CD4-positive, alpha-beta T cell treated with Interleukin-15 for 1 hour (primary cell): ENCODE measurements at places on chromosomes 3 and 15.

DNA sequence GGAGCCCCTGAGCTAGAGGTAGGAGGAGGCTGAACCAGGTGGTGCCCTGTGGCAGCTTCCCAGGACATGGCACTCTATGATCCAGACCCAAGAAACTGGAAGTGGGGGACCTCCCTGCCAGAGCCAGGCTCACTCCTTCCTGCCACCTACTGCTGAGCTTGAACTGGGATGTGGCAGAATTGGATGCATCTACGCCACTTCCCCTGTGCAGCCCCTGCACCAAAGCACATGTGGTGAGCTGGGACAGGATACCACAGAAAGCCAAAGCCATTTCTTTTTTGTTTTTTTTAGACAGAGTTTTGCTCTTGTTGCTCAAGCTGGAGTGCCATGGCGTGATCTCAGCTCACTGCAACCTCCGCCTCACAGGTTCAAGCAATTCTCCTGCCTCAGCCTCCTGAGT lies 518.0 kb upstream of the PPP2R3A start:
- DNase-seq, result no peak

DNA sequence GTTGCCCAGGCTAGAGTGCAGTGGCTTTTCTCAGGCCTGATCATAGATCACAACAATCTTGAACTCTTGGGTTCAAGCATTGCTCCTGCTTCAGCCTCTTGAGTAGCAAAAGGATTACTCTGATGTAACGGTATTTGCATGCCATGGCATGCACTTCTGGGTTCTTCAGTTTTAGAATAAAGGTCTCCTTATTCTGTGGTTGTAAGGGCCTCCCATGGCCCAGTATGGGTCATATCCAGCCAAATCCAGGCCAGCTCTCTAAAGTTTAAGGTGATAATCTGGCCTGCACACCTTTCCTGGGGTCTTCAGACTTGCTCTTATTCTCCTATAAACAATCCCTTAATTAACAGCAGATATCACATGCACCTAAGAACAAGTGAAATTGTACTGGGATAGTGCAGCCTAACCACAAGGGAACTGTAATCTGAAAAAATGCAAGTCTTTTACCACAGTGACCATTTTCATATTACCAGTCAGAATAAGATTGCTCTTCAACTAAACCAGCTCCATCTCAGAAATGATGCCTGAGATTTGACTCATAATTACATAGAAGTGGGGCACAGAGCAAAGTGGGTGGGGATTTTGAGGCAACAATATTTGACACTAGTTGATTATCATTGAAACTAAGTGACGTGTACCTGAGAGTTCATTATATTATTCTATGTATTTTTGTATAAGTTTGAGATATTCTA lies 25.4 kb downstream of the COMMD2 start:
- no peak for DNase-seq

DNA sequence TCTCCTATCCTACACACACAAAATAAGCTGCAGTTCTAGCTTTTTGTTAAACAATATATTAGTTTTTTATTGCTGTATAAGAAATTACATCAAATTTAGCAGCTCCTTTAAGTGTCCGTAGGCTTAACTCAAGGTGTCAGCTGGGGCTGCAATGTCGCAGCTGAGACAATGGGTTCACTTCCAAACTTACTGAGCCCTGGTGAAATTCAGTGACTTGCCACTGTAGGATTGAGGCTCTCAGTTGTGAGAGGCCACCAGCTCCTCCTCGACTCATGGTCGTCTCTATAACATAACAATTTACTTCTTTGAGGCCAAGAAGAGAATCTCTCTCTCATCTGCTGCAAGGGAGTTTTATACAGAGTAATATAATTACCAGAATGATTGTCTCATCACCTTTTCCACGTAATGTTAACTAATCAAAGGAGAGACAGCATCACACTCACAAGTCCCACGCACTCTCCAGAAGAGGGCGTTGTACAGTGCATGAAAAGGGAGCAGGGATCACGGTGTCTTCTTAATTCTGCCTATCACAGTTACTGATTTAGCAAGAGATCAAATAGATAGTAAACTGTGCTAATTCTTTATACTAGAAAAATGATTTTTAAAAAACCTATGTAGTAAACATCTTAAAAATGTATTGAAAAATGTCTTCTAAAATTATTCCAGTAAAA lies 735.6 kb upstream of the GBE1 start:
- DNase-seq, result no peak

- DNase-seq, result no peak
Observed at GRCh38 chr15:52731732-52732470, 52.7 kb upstream of the ATOSA start.

GRCh38 chr15:51319539-51319938 lies 18.9 kb downstream of the CYP19A1 start:
- no peak for DNase-seq

- DNase-seq, result no peak
Observed at GRCh38 chr15:50180091-50180490, 1.9 kb upstream of the SLC27A2 start.

DNA sequence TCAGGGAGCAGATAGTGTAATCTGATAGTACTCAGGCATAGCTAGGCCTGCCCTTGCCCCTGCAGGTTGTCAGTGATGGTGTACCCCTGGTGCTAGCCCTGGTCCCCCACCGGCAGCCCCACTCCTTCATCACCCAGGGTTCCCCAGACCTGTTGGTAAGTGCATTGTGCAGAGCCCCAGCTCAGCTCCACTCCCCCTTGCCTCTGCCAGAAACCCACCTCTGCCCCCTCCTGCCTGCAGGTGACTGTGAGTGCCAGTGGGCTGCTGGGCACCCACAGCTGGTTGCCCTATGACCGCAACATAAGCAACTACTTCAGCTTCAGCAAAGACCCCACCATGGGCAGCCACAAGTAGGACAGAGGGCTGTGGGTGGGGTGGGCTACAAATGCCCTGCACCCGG lies 27.5 kb downstream of the NBEAL2 start:
- no peak for DNase-seq

DNA sequence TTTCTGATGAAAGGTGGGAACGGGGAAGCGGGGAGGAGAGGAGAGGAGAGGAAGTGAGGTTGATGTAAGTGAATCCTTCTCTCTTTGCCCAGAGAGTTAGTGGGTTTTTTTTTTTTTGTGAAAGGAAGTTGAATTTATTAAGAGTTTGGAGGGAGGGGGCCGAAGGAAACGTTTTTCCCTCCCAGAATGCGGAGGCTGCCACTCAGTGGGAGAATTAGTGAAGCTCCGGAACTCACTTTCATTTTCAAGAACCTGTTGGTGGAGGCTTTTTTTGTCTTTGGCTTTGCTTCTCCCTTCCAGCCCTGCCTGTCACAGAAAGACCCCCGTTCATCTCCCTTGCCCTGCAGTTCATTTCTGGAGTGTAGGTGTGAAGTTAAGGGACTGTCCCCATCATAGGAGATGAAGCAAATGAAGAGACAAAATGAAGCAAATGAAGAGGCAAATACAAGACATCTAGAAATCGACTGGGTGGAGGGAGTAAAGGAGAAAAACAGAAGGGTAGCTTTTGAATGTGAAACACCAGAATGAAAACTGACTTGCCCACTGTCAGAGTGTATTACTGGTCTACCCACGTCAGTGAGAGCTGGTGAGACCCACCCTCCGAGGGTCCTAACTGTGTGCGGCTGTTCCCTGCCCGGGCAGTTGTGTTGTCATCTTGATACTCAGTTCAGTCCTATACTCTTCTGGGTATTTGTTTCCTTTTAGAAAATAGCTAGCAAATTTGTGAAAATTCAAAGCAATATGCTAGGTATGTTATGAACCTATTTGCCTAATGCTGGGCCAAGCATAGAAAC lies 91.5 kb downstream of the ITPR1 start:
- DNase-seq, result no peak

GRCh38 chr3:179189759-179190158 lies 41.6 kb downstream of the PIK3CA start:
- no peak for DNase-seq

DNA sequence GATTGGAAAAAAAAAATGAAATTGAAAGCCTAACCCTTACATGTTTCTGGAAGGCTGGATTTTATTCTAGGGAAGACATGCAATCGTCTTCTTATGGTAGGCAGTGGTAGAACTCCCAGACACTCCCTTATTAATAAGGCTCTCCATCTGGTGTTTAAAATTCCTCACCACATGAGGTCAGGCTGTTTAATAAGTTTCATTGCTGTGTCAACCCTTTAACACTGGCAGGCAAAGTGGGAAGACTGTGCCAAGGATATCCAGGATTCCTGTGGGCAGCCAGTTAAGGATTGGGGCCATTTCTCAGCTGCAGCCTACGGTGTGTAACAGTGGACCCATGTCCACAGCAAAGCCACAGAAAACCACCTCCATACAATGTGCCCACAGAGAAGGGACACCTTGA lies 225.5 kb upstream of the CHRM5 start:
- DNase-seq, result no peak

DNA sequence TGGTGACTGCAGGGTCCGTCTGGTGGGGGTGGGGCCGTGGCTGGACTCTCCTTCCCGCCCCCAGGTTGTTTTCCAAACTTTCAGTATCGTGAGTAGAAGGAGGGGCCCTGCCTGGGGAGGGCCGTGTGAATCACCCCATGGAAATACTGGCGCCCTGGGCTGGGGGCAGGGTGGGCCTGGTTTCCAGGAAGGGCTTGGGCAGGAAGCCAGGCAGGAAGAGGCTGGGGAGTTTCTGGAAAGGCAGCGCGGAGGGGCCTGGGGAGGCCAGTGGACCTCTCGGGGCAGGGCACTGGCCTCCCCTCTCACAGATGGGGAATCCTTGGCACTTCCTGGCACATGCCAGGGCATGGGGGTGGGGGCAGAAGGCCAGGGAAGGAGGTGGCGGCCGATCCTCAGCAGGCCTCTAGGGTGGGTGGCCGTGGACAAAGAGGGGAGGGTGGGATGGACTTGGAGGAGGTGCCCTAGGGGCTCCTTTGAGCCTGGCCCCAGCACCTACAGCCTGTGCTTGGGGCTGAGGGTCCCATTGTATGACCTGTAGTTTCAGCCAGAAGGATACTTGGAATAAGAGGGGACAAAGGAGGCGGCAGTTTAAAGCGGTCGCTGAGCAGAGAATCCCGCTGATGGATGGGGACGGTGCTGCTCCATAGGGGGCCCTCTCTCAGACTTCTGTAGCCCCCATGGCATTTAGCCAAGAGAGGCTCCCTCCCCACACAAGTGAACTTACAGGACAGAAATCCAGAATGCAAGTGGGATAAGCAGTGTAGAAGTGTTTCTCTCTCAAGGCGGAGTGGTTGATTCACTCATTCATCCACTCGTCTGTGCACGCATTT lies 56.5 kb upstream of the GATA2 start:
- no peak for DNase-seq

DNA sequence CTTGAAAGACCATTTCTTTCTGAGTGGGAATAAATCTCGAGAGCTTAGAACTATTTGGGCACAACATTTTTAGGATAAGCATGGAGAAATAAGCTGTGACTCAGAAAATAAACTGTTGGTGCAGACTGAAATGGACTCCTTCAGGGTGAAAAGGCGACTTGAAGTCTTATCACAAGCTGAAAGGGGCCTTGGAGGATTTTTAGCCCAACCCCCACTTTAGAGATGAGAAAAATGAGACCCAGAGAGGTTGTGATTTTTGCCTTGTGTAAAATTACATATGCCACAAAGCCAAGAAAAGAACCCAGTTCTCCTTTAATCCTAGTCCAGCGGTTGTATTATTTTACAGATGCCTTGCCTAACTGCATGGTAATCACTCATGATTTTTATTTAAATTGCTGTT lies 1.5 kb downstream of the ATP1B3 start:
- no peak for DNase-seq

DNA sequence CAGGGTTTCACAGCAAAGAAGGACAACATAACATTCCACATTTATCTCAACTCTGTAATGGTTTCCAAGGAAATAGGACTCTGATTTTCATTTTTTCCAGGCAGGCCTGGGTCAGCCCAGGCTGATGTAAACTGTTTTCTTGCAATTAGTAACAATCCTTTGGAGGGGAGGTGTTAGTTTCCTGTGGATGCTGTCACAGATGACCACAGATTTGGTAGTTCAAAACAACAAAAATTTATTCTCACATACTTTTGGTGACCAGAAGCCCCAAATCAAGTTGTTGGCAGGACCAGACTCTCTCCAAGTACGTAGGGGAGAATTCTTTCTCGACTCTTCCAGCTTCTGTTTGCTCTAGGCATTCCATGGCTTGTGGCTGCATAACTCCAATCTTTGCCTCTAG lies 88.0 kb downstream of the EDEM1 start:
- DNase-seq, result no peak

DNA sequence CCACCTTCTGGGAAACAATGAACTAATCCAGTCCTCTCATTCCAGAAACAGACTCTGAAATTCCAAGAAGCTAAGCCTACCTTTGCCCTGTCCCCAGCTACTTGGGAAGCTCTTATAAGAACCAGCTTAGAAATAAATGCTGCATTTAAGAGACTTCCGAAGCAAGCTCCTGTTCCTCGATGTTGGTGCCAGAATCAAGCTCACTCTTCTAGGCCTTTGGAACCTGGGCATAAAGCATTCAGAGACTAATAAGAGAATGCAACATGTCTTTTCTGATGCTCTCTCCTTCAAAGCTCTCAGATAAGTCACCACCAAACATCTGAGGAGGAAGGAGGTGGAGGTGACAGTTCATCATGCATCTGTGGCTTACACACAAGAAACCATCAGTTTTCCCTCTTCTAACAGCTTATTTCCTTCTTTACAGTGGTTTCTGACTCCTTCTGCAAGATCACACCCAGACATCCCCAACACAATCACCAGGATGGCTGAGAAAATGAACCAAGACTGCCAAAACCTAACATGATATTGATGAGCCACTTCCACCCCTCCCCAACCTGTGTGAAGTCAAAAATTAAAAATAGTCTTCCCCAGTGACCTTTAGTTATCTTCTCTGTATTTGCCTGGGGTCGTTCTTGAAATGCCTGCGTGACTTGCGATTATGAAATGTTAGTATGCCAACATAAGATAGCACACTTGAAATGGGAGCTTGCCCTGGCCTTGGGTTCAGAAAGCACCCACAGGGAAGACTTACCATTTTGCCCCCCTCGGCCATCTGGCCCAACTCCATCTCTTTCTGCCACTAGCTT lies 11.5 kb downstream of the ARHGEF3 start:
- peak; percentile 22 for DNase-seq

GRCh38 chr15:75117993-75118392 lies 83.7 kb upstream of the C15orf39 start:
- no peak for DNase-seq

DNA sequence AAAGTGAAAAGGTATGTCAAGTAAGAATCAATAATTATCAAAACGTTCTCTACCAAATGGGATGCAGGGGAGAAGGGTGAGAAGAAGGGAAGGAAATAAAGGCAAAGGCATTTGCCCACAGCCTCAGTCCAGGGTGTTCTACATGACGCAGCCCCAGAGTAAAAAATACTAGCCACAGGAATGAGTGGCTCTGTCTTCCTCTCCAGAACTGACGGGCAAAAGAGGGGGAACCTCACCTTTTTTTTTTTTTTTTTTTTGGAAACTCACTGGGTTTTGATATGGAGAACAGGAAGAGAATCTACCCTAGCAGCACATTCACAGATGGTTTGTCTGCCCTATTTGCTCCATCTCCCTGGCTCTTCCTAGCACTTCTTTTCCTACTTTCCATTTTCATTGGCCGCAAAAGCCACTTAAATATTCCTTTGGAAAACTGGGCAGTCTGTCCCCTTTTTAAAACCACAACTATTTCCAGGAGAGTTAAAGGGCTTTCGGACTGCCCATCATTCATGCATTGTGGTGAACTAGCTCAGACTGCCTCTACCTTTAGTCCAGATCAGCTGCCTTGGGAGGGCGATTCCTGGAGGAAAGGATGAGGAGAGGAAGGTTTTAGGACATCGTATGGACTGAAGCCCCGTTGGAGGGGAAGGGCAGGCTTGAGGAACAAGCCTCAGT lies 28.2 kb downstream of the B3GNT5 start:
- DNase-seq, result no peak

GRCh38 chr3:158672215-158673176 lies at the start of gene LXN:
LXN (minus strand) TSS chr3:158672648; CDS start chr3:158672478, 170 bp downstream.
- DNase-seq, result peak; percentile 78

GRCh38 chr3:134804508-134805480 lies 9.7 kb downstream of the EPHB1 start:
- no peak for DNase-seq

GRCh38 chr3:39158148-39158715 lies 4.8 kb upstream of the CSRNP1 start:
- DNase-seq, result no peak
